Stimulated activated CD4-positive, alpha-beta T cell treated with anti-CD3 and anti-CD28 coated beads, Interleukin-12 subunit alpha, Interleukin-12 subunit beta, amount 100 ng/mL, for 48 hours (primary cell): ENCODE measurements at places on chromosomes 13 and 19.

DNA sequence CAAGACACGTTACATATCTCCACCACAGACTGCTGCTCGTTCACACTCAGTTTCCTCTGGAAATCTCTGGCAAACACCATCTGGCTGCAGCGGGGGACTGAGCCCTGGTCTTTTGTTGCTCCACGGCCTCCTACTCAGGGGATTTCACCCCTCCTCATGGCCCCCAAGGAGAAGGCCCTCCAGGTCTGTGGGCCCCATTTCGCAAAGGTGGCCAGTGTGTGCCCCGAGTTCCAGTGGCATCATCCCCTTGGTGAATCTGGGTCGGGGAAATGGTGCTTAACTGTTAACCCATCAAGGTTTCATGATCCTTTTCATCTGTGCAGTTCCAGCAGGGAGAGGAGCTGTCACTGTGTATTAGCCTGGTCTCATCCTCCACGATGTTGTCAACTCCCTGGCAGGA is 235.4 kb upstream of the MAB21L1 start:
- DNase-seq = no peak

GRCh38 chr19:10644260-10645007 is 9.7 kb upstream of the ILF3 start:
- peak; percentile 65 for DNase-seq

GRCh38 chr19:10478903-10479384 is 24.2 kb downstream of the KEAP1 start:
- DNase-seq = peak; percentile 81

DNA sequence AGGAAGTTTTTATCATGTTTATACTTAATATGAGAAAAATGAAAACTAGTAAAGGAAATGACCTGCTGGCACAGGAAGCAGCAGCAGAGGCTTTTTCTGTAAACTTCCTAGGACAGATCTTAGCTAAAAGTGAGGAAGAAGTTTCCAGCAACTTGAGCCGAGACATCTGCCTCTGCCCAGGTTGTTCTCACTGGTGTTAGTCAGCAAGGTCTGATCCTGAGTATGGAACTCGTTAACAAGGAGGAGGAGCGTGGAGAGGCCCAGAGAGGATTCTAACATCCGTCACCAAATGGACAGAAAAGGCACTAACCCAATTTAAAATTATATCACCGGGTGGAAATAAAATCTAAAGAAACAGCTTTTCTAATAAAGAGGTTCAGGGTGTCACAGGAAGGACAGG is 43.6 kb downstream of the PHF11 start:
- no peak for DNase-seq

- DNase-seq = no peak
Observed at GRCh38 chr13:97932647-97933046, 20.8 kb upstream of the IPO5 start.

- no peak for DNase-seq
Observed at GRCh38 chr13:40923867-40924266, 95.2 kb downstream of the ELF1 start.

- no peak for DNase-seq
Observed at GRCh38 chr13:84121456-84121855, 239.2 kb upstream of the SLITRK1 start.

DNA sequence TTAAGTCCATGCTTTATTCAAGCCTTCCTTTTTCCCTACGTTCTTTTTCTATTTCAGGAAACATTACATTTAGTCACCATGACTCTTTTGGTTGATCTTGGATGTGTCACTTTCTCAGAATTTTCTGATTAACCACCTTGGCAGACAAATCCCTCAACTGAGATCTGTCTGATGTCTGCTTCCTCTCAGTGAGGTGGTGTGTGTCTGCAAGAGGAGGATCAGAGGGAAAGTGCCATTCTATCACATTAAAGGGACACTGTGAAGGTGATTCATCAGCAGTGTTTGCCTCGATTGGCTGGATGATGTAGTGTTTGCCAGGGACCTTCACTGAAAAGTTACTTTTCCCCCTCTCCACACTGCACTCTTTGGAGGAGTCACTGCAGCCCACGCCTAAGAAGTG is 3.0 kb upstream of the CCNP start:
- DNase-seq = peak; percentile 33

DNA sequence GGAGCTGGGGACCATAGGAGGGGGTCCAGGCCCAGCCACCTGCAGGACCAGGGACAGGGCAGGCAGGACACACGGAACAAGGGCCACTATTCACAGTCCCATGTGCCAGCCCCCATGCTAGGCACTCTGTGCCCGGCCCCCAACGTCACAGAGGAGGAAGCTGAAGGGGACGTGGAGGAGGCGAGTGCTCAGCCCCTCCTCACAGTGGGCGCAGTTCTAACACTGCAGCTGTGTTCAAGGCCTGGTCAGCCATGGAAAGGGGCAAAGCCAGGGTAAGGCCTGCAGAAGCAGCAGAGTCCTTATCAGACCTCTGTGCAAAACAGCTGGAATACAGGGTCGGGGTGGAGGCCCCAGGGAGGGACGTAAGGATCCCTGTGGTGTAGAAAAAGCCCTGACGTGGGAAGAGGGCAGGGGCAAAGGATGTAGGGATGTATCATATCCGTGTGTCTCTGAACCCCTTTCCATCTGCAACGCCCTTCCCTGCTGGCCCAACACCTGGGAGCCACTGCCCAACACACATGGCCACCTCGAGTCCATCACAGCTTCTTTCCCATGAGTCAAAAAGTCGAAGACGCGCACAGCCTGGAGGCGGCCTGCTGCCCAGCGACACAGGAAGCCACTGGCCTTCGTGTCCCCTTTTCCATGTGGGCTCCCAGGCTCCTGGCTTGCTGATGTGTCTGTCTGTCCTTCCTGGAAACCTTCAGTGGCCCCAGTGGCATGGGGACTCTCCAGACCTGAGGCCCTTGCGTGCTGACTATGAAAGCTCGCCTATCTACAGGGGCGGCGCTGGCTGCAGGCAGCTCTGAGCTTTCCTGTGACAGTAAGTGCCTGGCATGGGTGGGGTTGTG is 28.0 kb downstream of the SH3GL1 start:
- no peak for DNase-seq

GRCh38 chr13:20342311-20342710 is 110.2 kb upstream of the GJB6 start:
- no peak for DNase-seq

DNA sequence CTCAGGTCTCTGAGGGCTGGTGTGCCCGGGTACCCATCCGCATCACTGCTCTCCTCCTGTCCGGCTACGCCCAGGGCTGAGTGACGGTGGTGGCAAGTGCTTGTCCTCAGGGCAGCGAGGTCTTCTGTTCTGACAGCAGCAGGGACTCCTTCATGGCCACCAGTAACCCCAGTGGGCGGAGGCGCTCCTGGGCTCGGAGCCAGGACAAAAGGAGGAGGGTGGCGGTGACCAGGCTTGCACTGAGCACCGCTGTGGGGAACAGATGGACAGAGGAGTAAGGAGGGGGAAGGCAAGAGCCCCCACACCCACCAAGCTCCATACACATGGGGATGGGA is 5.8 kb downstream of the CD320 start:
- DNase-seq = no peak

GRCh38 chr13:45258334-45258675 is 57.5 kb upstream of the KCTD4 start:
- DNase-seq = no peak

- DNase-seq = no peak
Observed at GRCh38 chr19:39200803-39201115, 3.3 kb downstream of the SYCN start.
